Fibroblast of skin of right biceps (primary cell): ENCODE measurements at places on chromosomes 4 and X.
A peak's percentile ranks its signal among the peaks of the same experiment; 100 is the strongest.

DNA sequence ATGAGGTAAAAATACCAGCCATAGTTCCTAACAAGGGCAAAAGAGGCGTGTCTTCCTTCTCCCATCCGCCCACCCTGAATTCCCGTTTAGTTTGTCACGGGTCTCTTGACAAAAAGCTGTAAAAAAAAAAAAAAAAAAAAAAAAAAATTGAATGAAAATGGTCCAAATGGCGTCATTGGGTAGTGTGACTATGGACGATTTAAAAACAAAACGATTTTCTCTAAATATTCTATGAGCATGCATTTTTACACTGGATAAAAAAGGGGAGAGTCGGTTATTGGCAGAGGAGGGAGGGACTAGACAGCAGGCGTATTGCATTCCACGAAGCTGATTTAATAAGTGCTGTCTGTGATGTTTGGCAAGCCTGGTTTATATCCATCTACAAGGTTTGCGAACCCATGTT is at the start of gene FAM133A:
TSS of gene FAM133A (plus strand) at position 338 of the 403 bp plus-strand sequence. CDS start 35,214 bp downstream, outside the sequence.
- DNase-seq = peak; percentile 50

GRCh38 chr4:22496165-22496813 is 19.6 kb downstream of the ADGRA3 start:
- no peak for DNase-seq

DNA sequence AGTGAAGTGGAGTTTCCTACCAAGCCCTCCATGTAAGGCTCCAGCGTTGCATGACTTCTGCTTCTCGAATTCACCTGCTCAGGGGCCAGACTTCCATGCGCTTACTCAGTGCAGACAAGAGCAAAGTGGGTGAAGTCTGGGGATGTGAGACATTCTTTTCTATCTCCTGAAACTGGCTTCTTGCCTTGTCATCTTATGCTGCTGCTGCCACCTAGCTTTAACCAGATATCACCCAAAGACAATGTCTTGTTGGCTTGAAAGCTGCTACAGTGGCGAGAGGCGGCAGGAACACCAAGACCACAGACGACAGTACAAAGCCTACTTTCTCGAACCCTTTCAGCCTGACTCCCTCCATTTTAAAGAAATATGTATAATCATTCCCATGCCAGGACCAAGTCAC is 103.6 kb upstream of the ADGRG2 start:
- peak; percentile 2 for DNase-seq

DNA sequence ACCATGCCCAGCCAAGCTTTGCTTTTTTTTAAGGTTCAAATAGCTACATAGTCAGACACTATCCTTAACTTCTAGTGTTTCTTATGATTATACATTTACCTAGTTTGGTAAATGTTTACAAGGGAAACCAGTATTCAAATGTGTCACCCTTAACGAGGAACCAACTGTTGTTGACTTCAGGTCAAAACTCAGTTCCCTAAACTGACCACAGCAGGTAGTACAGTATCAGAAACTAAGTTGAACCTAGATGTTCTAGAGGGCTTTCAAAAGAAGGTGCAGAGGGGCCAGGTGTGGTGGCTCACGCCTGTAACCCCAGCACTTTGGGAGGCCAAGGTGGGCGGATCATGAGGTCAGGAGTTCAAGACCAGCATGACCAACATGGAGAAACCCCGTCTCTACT is 11.3 kb downstream of the GPC4 start:
- no peak for DNase-seq

- DNase-seq = peak; percentile 92
These were observed at the start of gene MID1IP1 for GRCh38 chrX:38800981-38801845. Gene MID1IP1 (plus strand): TSS chrX:38801459. CDS start chrX:38804947, 3,488 bp downstream.

DNA sequence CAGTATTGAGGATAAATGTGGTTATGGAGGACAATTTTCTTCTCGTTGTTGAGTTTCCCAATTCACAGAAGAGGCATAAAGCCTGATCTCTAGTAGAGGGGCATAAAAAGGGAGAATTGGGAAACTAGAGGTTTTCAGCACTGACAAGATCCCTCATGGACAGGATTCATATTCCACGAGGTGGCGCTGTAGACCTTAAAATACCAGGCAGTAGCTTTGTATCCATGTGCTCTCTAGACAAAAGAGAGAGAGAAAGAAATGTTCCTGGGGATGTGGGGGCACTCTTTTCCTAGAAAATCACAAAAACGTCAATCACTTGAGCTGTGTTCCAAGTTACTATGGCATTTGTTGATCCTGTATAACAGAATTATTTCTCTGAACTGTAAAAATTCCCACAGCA is 128.3 kb downstream of the MAGEE1 start:
- DNase-seq = peak; percentile 0

DNA sequence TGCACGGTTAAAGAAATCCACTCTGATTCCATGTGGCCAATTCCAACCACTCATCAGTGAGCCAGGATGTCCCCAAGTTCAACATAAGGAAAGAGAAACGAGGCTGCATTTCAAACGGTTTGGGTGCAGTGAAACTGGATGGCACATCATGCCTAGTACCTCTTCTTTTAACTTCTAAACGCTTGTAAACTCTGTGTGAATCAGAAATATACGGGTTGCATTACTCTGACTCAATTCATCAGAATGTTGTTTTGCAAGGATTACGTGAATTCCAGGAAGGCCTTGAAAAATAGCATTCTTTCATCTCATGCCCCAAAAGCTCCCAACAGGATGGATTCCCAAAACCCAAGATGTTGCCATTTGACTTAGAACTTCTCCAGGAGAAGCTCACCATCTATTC is 270.4 kb downstream of the LDB2 start:
- DNase-seq = peak; percentile 96

GRCh38 chr4:22099896-22100295 is 151.3 kb upstream of the KCNIP4 start:
- DNase-seq = peak; percentile 47
